ENCODE measurements at places on chromosomes 3 and 15.

GRCh38 chr3:10483364-10483675 is 22.1 kb downstream of the ATP2B2 start:
- no peak for DNase-seq

DNA sequence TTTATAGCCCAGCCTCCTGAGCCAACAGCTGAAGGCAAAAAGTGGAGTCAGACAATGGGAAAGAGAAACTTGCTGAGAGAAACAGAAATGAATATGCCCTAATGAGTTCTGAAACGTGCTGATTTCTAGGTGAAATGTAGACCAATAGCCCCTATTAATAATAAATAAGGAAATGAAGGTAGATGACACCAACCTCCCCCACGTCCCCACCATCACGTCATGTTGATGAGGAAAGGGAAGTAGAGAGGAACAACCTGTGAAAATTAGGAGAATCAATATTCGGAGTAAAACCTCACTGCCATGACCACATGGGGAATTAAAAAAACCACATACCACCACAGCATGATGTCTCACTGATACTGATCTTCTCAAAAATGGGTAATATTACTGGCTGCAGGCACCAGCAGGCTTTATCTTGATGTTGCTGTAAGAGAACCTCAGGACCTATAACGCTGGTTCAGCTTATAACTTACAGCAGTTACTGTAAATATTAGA is 64.0 kb downstream of the KAT2B start:
- no peak for DNase-seq

GRCh38 chr15:92533298-92533697 is 122.3 kb downstream of the FAM174B start:
- no peak for DNase-seq

- DNase-seq: no peak
These were observed 17.8 kb downstream of the MYL3 start for GRCh38 chr3:46845397-46845859.

All from NCI-H345 (cell line).